ENCODE measurements at places on chromosomes 12 and 14.
A peak's percentile ranks its signal among the peaks of the same experiment; 100 is the strongest.

DNA sequence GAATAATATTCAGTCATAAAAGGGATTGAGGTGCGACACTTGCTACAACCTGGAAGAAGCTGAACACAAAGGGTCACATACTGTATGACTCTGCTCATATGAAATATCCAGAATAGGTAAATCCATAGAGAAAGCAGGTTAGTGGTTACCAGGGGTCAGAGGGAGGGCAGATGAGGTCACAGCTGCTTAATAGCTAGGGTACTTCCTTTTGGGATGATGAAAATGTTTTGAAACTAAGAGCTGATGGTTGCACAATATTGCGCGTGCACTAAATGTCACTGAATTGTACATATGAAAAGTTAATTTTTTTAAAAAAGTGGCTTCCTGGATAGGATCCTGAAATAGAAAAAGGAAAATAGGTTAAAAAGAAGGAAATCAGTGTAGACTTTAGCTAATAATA, 23.8 kb downstream of the NEUROD4 start:
- DNase-seq = no peak

DNA sequence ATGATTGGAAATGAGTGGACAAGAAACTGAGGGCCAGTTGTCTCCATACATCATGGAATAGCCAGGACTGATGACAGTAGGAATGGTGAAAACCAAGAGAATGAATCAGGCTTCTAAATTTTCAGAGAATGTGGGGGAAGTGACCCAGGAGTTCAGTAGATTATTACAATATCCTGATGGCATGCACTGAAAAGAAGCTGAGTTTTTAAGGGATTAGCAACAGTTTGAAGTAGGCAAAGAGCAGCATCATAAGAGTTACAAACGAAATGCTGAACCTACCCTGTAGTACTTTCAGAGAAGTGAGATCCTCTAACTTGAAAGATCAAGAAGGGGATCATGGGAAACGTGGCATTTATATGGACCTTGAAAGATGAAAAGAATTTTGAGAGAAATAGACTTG, 13.2 kb downstream of the SLC2A14 start:
- DNase-seq = no peak

DNA sequence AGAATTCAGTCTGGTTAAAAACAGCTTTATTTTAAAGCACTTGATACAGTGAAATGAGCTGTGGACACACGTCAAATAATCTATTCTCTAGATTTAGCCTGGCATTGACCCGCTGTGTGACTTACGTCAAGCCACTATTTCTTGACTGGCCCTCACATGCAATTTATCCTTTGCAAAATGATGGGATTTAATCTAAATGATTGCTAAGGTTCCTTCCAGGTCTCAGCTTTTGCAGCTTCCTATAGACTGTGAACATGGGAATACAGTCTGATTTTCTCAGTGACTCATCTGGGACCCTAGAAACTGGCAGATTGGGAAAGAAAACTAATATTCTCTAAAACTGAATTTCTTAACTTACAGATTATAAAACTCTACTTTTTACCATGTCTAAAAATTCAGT, 409.1 kb downstream of the RAD51B start:
- no peak for DNase-seq

GRCh38 chr12:4325966-4326365, 5.0 kb downstream of the TIGAR start:
- DNase-seq = no peak

DNA sequence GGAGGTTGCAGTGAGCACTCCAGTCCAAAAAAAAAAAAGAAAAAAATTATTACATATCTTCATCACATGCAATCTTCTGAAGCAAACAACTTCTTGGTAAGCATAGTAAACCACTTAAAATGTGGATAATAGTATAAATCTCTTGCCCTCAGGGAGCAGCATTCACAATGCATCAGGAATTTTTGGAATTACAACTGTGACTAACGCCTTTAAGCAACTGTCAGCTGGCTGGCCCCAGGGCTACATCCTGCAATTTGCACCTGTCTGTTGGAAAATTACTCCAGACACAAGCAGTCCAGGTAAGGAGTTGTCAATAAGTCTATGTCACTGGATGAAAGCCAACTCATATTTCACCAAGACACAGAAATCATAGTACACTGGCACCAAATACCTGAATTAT, 5.5 kb upstream of the SLC7A7 start:
- no peak for DNase-seq

- no peak for DNase-seq
Observed at GRCh38 chr14:49997991-49998390, 105.1 kb downstream of the ARF6 start.

- no peak for DNase-seq
Observed at GRCh38 chr12:124772289-124773170, 91.1 kb downstream of the SCARB1 start.

DNA sequence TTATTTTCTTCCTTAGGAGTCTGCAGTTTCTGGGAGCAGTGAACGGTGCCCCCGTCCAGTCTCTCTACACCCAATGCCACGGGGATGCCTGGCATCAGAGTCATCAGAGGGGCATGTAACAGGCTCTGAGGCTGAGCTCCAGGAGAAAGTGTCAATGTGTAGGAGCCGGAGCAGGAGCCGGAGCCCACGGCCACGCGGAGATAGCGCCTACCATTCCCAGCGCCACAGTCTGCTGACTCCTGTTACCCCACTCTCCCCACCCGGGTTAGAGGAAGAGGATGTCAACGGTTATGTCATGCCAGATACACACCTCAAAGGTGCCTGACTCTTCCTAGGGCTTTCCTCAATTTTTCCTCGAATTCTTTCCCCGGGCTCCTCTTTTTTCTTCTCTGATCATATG, 3.3 kb upstream of the PA2G4 start:
- DNase-seq = no peak

GRCh38 chr12:72622556-72622955, 350.4 kb downstream of the TRHDE start:
- no peak for DNase-seq

- DNase-seq = peak; percentile 41
Observed at GRCh38 chr12:130124605-130125244, 37.5 kb upstream of the FZD10 start.

Data from spleen (tissue), 13 donors.